Activated T-helper 1 cell treated with anti-CD3 and anti-CD28 coated beads, Interleukin-2, amount 50 U/mL, for 16 hours (primary cell): ENCODE measurements at places on chromosomes 3 and 15.
A peak's percentile ranks its signal among the peaks of the same experiment; 100 is the strongest.

GRCh38 chr15:91857224-91857585 lies 3.7 kb downstream of the SLCO3A1 start:
- no peak for DNase-seq

- DNase-seq, result no peak
Observed at GRCh38 chr3:41462103-41462691, 262.9 kb downstream of the CTNNB1 start.

DNA sequence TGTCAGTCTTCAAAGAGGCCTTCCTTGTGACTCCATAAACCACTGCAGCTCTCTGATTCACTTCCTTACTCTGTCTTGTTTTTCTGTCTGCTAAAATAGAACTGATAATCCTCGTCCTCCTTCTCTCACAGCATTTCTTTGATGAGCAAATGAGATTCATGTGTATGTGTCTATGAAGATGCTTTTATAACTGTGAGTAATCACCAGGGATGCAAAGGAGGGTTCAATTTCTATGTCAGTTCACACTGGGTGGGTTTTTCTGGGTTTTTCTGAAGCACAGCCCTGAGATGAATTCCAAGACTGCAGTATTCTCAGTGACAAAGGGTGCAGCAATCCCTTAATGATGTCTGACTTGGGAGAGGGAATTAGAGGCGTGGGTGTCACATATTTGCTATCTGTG lies 746.6 kb upstream of the CFAP20DC start:
- no peak for DNase-seq

- no peak for DNase-seq
Observed at GRCh38 chr3:58691997-58692396, 25.4 kb upstream of the FAM3D start.

GRCh38 chr3:122081543-122082247 lies 26.5 kb downstream of the CD86 start:
- DNase-seq, result no peak

DNA sequence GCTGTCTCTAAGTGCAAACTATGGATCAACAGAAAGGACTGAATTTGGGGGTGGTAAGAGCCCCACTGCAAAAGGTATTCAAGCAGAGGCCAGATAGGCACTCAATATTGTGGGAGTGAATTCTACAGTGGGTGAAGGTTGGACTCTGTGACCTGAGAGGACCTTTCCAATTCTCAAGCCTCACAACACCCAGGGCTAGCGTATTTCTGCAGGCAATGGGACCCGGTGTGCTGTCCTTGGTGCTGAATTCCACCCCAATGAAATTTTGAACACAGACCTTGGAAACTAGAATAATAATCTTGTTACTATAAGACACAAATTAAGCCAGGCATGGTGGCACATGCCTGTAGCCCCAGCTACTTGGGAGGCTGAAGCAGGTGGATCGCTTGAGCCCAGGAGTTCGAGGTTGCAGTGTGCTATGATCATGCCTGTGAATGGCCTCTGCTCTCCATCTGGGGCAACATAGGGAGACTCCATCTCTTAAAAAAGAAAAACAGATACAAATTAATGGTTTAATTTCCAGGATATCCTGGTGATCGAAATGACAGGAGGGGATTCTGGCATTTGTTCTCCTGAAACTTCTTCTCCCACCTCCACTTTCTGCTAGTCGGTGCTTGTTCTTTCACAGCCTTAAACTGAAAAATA lies 135.4 kb downstream of the RAB11A start:
- DNase-seq, result no peak

- no peak for DNase-seq
Observed at GRCh38 chr3:150393745-150394144, 14.4 kb upstream of the TSC22D2 start.

DNA sequence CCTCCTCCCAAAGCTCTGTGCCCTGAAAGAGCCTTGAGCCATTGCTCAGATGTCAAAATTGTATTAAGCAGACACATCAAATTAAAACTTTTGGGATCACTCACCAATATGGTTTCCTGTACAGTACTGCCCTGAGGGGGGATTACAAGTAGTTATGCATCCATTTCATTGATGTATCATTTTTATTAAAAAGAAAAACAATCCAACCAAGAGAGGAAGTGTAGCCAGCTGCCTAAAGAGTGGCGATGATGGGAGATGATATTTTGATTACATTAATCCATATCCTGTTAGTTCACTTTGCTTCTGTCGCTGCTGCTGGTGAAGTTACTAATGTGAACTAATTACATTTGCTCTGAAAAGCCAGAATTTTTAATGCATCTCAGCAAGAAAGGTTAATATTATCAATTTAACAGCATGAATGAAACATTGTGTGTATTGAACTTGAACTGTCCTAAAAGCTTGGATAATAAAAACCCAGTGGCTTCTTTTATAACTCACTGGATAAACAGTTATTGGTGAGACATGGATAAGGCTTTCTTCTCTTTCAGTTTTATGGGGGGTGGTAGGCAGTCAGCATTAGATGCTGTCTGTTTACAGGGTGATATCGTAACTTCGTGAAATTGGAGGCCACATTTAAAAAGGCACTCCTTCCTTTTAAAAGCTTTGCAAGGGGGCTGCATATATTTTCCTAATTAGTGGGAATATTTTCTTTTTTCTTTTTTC lies 87.7 kb downstream of the IGF1R start:
- DNase-seq, result no peak

DNA sequence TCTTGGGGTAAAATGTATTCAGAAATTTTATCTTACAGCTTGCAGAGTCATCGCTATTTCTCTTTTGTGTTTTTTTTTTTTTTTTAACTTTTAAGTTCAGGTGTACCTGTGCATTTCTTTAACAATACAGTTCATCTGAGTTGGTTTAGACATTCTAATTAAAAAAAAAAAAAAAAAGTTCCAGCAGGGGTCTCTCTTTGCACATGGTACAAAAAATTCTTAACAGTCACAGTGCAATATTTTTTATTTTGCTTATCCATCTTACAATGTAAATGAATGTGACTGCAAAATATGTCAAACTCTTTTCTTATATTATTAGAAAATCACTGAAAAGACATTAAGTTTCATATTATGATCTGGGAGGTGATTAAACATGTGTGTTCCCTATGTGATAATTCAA lies 47.5 kb upstream of the SLC9A9 start:
- DNase-seq, result no peak

GRCh38 chr3:148079370-148079769 lies 618.3 kb upstream of the AGTR1 start:
- DNase-seq, result no peak

- DNase-seq, result no peak
Observed at GRCh38 chr3:141218926-141219325, 12.7 kb upstream of the PXYLP1 start.

DNA sequence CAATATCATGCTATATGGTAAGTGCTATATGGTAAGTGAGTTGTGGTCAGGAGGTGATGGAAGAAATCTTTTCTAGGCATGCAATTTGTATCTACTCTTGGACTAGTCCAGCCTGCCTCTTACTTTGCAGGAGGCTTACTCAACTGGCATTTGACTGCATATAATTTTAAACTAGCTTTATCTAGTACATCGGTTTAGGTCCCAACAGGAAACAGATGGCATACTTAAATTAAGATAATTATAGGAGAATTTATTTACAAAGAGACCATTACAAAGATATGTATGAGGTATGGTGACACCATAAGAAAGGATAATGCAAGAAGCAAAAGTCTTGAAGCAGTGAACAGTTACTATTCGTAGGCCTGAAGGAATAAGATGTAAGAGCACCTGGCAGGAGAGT lies 7.8 kb downstream of the SLC28A2 start:
- DNase-seq, result no peak

GRCh38 chr3:11206953-11207352 lies 52.7 kb downstream of the HRH1 start:
- no peak for DNase-seq

DNA sequence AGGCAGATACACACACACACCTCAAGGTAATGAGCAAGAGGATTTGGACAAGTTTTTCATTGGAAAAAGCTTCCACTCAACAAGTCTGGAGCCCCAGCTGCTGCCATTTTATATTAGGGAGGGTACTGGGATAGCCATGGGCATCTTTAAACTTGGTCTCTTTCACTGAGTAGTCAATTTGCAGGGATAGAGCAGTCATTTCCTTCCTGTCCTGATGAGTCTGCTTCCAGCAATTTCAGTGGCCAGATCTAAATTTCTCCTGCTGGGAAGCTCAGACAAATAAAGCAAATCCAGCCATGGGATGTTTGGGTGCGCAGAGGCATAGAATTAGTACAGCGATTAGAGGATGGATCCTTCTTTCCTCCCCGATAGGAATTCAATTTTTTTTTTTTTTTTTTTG lies 874 bp upstream of the ERC2 start:
- no peak for DNase-seq

DNA sequence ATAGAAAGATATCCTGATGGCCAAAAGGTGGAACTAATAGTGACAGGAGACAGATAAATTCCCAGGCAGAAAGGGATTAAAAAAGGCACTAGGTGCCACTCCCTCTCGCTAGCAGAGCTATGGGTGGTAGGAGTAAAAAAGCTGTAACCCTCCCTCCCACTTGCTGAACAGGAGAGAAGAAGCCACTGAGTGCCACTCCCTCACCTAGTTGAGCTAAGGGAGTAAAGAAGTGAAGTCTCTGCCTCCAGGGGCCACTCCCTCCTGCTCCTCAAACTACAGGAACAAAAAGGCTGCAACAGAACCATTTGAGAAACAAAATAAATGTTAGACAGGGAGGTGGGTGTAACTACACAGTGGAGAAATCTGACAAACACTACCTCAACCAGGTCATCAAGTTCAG lies 276.2 kb upstream of the EPHA6 start:
- DNase-seq, result no peak

GRCh38 chr3:165197481-165197800 lies 1.3 kb upstream of the SLITRK3 start:
- DNase-seq, result no peak

- no peak for DNase-seq
Observed at GRCh38 chr3:194103983-194104751, 31.8 kb upstream of the HES1 start.

DNA sequence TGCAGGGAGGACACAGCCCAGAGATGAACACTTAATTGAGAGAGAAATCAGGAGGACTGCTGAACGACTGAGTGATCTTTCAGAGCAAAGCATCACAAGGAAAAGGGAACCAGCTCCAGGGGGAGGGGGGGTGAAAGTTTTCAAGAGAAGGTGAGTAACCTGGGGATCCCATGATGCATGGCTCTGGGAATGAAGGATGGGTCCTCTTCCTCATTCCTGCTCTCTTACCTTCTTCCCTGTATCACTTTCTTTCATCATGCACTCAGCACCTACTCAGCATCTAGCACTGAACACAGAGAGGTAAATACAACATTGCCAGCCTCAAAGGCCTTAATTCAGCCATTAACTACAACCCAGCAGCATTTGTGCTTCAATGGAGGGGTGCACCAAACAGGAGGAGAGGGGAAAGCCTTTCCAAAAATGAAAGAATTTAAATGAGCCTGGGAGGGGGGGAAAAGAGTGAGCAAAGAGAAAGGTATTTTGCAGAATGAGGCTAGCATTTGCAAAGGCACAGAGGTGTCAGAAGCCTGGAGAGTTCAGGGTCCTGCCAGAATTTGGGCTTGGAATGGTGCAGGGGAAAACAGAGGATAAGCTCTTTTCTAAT lies 427.4 kb downstream of the FOXP1 start:
- no peak for DNase-seq

GRCh38 chr3:37816271-37816670 lies 45.4 kb upstream of the CTDSPL start:
- DNase-seq, result no peak

GRCh38 chr3:64539451-64540196 lies 148.2 kb downstream of the ADAMTS9 start:
- no peak for DNase-seq

- no peak for DNase-seq
Observed at GRCh38 chr15:70091726-70092463, 5.8 kb downstream of the TLE3 start.

- DNase-seq, result no peak
Observed at GRCh38 chr3:28042707-28043106, 198.7 kb upstream of the CMC1 start.

- no peak for DNase-seq
Observed at GRCh38 chr3:155334914-155335723, 41.6 kb upstream of the STRIT1 start.

DNA sequence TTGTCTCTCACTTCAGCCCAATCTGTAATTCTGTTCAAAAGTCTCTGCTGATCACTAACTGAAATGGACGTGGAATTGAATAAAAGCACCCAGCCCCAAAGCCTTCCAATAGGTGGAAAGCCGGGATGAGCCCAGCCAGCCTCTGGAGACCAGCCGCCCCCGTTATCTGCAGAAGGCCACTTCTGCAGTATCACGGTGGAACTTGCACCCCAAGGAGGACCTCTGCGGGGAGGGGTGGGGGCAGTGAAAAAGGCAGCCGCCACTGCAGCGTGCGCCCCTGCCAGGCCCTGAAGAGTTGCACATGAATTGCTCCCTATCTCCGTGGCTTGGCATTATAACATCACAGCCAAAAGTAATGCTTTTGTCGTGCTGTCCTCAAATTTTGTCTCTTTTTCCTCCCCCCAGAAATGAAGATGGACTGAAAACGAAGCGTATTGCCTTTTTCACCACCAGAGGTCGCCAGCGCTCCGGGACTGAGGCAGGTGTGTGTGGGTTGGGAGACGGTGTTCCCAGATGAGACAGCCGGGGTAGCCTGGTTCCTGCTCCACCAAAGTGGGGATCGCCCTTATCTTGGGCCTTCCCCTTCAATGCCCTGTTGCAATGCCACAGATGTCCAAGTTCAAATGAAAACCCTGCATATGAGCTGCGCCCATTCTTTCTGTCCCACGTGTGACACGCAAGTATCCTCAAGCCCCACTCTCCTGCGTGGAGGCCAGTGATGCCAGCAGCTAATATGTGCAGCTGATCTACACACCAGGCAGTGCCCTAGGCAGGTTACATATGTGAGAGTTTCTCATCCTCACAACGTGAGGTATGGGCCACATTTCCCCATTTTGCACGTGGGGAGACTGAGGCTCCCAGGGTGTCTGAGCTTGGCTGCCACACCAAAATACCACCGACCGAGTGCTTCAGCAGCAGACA lies 96.0 kb downstream of the LRRK1 start:
- DNase-seq, result peak; percentile 49

GRCh38 chr3:136755192-136755591 lies 3.0 kb upstream of the STAG1 start:
- no peak for DNase-seq

GRCh38 chr3:122913539-122914100 lies 113.9 kb downstream of the SEMA5B start:
- no peak for DNase-seq
